ENCODE measurements at places on chromosomes 7 and 10. TPM values are rescaled to one million over a fixed set of nuclear protein-coding genes. Genes with fewer than 3 reads are reported as not detected.

GRCh38 chr10:20105236-20105635, 289.0 kb downstream of the PLXDC2 start:
- DNase-seq: no peak

The LRRC61 gene
- 14.1 TPM for total RNA-seq

The OR2A42 gene
- total RNA-seq: 0.08 TPM

- no peak for DNase-seq
These were observed 159.4 kb downstream of the GRID1 start for GRCh38 chr10:86207226-86207625.

- no peak for DNase-seq
These were observed at the start of gene NKX2-3 for GRCh38 chr10:99532687-99533495. TSS of gene NKX2-3 (plus strand) at chr10:99532942. CDS start at chr10:99533132, 190 bp downstream.

The ZKSCAN1 gene
- 105 TPM for total RNA-seq

DNA sequence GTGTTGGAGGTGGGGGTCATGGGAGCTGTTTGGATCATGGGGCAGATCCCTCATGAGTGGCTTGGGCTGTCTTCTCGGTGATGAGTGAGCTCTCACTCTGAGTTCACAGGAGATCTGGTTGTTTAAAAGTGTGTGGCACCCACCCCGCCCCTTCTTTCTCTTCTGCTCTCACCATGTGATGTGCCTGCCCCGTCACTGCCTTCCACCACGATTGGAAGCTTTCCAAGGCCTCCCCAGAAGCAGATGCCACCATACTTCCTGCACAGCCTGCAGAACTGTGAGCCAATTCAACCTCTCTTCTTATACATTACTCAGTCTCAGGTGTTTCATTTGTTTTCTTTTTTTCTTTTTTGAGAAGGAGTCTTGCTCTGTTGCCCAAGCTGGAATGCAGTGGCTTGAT, 170.0 kb downstream of the PTPN20 start:
- DNase-seq: no peak

The FAM237B gene
- total RNA-seq: not detected

DNA sequence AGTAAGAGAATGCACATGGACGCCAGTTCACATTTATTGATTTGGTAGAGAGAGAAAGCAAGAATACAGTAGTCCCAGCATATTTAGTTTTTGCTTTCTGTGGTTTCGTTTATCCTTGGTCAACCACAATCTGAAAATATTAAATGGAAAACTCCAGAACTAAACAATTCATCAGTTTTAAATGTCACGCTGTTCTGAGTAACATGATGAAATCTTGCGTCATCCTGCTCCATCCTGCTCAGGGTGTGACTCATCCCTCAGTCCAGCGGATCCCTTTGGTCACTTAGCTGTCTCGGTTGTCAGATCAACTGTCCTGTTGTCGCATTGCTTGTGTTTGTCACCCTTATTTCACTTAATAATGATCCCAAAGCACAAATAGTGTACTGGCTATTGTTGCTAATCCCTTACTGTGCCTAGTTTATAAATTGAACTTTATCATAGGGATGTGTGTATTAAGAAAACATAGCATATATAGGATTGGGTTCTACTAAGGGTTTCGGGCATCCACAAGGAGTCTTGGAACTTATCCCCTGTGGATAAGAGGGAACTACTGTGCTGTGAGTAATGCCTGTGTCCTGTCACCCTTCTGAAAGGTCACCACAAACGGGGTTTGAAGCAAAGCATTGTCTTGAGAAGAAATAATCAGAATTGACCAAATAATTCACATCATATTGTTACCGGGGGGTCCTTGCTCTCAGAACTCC, 73.6 kb downstream of the OTUD1 start:
- no peak for DNase-seq

The LRGUK gene
- 2.2 TPM for total RNA-seq

GRCh38 chr10:131744346-131744745, 156.5 kb upstream of the PPP2R2D start:
- DNase-seq: no peak

The TEX47 gene
- not detected for total RNA-seq

The UNCX gene
- not detected for total RNA-seq

- DNase-seq: no peak
These were observed 8.8 kb downstream of the TM9SF3 start for GRCh38 chr10:96578022-96578421.

DNA sequence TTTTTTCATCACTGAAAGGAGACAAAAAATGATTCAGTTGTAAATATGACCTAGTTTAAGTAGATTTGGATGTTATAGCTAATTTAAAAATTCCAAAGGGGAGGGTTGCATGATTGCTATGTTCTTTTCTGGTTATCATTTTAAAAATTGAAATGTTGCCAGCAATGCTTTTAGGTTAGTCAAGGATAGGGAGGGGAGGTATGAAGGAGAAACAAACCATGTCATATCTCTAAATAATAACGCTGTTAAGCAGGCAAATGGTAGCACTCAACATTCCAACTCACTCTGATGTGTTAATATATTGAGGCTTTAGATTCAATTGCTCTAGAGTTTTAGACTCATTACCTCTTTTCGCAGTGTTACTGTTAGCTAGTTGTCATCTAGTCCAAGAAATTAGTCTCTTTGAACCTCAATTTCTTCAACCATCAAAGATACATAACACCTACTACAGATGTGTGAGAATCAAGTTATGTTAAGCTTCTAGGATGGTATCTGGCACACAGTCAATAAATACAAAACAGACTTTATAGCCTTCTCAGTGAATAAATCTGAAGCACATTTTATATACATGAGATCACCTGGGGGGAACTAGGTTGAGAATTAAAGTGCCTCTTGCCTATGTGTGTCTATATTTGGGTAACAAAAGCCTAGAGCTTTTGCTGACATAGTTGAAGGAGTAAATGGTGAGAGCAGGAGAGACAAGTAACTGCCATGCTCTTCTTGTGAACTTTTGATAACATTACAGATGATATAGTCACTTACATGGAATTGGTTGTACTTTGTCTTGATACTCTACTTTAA, 124.9 kb downstream of the CSTF2T start:
- no peak for DNase-seq

- DNase-seq: no peak
These were observed 225.5 kb downstream of the ANKRD7 start for GRCh38 chr7:118449797-118450567.

The RAMP3 gene
- 47.2 TPM for total RNA-seq

- DNase-seq: no peak
These were observed 14.5 kb downstream of the SH2D4B start for GRCh38 chr10:80552151-80552646.

- DNase-seq: no peak
These were observed 11.5 kb downstream of the SGPL1 start for GRCh38 chr10:70827086-70827757.

- no peak for DNase-seq
These were observed 52.3 kb upstream of the MSMB start for GRCh38 chr10:46098386-46098785.

GRCh38 chr10:131722121-131722520, 178.7 kb upstream of the PPP2R2D start:
- no peak for DNase-seq

DNA sequence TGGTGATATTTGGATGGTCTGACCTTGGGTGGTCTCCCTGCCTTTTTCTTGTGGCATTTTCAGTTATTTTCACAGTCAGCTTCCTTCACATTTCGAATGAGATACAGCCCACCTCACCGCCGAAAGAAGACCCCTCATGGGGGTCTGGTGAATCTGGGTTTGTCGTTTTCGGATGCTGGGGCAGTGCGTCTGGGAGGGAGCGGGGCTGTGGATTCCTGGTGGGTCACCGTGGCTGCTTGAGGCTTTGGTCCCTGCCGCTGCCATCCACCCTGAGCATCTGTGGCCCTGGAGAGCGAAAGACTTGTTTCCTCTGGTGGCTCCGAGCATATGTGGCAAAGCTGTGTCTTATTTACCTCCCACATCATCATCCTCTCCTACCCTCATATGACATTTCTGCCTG, 43.1 kb downstream of the LHPP start:
- DNase-seq: no peak

DNA sequence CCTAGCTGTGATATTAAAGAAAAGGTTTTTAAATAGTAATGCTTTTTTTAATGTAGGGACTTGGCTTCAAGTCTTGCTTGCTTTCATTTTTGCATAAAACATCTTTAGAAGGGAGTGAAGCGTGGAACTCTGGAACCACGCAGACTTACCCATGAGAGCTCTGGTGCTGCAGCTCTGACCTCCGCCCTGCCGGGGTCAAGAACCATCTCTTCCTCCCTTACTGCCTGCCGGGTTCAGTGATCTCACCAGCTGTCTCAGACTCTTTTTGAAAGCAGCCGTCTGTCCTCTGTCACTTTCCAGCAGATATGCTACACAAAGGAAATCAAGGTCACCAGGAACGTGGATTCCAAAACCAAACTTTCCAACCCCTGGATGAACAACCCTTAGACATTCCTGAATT, 353.8 kb downstream of the GPR37 start:
- no peak for DNase-seq

The CABCOCO1 gene
- total RNA-seq: 1.0 TPM

DNA sequence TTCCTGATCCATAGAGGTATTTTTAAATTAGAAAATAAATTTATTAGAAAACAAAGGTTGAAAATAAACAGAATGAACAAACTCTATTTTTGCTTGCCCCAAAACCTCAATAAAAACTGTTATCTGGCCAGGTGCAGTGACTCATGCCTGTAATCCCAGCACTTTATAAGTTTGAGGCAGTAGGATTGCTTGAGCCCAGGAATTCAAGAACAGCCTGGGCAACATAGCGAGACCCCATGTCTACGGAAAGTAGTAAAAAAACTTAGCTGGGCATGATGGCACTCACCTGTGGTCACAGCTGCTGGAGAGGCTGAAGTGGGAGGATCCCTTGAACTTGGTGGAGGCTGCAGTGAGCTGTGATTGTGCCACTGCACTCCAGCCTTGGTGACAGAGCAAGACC, 10.3 kb downstream of the SLK start:
- no peak for DNase-seq

GRCh38 chr10:70515035-70515667, 36.6 kb downstream of the PALD1 start:
- no peak for DNase-seq

DNA sequence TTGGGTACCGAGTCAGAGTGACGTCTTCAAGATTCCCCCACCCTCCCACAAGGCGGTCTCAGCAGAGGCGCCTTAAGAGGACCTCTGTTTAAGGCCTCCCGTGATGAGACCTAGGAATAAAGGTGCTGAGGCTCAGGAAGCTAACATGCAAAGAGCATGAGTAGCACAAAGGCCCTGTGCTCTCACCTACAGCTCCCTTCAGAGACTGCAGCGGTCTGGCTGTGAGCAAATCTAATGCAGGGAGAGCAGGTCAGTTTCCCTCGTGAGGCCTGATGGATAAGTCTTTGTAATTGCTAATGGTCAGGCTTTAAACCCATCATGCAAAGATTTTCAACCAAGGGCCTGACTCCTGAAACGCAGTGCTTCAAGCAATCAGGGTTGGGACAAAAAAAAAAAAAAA, 909.3 kb upstream of the GHITM start:
- no peak for DNase-seq

DNA sequence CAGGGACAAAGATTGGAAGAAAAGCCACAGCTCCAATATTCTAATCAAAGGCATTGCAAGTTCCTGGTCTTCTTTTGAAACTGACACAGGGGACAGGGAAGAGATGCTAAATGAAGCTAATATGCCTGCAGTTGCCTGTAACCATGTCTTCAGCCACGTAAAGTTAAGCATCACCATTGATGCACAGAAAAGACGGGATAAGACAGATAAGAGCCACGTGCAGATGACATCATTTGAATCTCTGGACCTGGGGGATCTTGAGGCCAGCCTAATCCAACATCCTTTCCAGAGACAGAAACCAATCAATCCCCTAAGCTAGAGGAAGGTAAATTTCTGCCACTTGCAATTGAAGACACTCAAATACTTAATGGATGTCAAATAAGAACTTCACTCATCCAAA, 93.4 kb downstream of the PIP4K2A start:
- DNase-seq: no peak

The AKR1C1 gene
- total RNA-seq: 31.4 TPM

DNA sequence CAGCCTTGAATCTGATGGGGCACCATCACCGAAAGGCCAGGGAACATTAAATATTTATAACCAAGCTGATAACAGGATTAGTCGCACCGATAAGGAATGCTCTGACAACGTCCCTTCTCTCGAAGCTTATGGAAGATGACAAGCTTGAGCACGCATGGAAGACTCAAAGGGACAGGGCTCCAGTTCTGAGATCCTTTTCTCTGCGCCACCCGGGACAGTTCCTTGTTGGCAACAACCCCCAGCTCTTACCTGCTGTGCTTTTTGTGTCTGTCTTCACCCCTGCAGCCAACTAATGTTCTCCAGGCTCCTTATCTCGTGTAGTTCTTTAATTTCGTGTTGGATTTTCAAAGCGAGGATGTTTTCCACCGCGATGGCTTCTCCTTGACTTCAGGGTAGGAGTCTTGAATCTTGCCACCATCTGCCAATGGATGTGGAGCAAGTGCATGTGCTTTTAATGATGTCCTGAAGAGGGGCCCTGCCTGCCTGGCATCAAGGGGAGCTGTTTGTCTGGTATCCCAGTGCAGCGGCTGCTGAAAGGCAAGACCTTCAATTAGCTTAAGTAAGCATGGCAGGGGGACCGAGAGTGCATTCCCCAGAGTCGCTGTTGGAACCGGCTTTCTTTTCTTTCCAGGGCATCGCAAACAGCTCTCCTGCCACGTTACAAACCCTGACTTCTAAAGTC, 354 bp upstream of the FERD3L start:
- DNase-seq: no peak

The ENTPD1 gene
- 74.1 TPM for total RNA-seq

The LRRD1 gene
- not detected for total RNA-seq

The NRCAM gene
- 3.6 TPM for total RNA-seq

DNA sequence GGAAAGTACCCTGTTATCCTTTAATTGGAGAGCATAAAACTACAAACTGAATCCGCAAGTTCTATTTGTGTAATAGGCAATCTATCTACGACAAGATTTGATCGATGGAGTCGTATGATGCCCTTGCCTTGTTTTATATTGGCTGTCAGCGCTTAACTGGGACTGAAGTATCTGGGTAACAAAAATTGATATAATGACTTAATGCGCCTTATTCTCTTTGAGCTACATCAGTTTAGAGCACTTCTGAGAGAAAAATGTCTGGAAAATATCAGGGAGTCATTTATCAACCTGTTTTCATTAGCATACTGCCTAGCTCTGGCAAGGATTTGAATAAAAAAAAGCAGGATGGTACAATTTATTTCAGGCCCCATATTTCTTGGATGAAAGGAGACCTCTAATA, 262.1 kb downstream of the LRMDA start:
- DNase-seq: no peak
